ENCODE measurements at places on chromosomes 2 and 18.

DNA sequence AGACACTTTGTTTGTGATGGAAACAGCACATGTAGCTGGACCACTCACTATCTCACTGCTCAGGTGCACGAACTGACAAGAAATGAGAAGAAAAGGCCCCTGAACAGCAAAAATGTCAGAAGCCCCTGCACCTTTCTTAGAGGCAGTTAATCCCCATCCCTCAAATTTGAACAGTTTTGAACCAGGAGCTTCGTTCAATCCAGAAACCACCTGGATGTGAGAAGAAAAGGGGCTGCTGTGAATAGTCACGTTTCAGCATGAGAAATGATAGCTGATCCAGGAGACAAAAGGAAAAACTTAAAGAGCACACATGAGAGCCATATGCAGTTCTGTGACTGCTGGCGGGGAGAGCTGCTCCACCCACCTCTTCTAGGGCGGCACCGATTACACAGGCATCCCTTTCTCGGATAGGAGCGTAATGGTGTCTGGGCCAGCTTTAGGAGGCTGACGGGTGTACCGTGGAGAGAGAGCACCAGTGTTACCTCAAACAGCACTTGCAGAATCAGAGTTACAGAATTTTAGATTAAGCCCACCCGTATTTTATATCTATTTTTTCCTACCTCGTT is 117.0 kb upstream of the EML6 start:
- no peak for DNase-seq

DNA sequence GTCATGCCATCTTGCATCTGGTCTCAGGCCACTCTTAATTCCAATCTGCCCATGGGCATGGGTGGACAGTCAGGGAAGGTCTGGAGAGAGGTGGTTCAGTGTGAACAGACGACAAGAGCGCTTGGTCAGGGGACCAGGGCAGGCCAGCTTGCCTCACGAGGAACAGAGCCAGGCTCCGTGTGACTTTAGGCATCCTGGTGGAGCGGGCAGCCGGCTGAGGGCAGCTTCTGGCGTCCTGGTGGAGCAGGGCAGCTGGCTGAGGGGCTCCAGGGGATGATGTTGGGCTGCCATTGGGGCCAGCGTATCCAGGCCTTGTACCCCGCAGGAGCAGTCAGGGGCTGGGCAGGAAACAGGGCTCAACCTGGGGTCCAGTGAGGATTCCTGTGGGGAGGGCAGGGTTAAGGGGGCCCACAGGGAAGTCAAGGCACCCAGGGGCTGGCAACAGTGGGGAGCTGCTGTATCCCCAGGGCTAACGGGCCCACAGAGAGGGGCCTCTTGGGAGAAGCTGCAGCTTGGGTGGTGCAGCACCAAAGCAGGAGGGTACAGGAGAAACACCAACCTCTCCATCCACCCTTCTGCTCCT is 197.9 kb upstream of the TWIST2 start:
- no peak for DNase-seq

GRCh38 chr2:200023570-200023969 is 68.2 kb downstream of the MAIP1 start:
- DNase-seq: no peak

DNA sequence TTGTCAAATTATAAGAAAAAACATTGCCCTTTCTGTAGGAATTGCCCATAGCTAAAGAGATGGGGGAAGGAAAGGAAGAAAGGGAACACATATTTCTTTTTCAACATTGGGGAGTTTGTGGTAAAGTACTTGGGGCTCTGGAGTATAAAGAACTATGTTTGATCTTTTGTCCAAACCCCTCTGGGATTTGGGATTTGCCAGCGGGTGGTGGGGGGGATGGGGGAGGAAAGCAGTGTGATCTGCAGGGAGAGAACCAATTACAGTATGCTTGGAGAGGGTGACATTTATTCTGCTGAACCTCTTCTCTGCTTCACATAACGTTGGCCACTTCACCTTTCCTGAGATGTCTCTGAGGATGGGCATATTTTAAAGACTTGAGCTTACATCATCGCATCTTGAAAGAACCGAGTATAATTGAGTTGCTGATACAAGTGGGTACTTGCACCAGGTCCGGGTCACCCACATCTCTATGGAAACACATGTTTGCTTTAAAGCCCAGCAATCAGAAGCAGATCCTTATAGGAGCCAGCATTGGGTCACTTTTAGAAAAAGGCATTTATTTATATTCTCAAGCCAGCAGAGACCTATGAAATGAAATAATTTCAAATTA is 73.1 kb downstream of the SPATS2L start:
- no peak for DNase-seq

- DNase-seq: no peak
Observed at GRCh38 chr2:237615631-237616249, 11.6 kb upstream of the LRRFIP1 start.

DNA sequence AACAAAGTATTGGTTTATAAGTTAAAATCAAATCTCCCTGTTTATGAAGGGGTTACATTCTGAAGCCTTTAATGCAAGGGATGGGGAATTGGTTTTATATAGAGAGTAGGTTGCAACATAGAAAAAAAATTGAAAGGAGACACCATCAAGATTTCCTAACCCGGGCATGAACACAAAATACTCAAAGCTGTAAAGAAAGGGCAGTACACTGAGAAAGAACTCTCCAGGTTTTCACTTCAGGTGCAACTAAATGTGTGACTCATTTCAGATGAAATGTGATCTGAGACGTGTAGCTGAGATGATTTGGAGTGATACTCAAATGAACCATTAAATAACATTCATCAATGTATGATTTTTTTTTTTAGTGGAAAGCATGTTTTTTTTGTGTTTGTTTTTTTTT is 43.6 kb downstream of the SANBR start:
- no peak for DNase-seq

DNA sequence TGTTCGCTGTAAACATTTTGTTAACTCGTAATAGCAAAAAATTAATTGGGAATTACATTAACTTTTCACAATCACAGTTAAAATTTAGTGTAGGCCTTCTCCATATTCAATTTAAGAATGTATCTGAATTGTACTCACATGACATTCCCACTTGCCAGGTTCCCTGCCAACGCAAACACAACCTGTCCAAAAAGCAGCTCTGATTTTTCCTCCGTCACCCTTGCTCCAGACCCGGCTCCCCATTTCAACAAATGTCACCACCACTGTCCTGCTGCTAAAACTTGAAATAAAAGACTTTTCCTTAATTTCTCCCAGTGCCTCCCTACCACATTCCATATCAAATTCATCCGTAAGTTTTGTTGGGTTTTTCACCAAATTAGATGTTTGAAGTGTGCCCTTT is 120.3 kb downstream of the PIEZO2 start:
- no peak for DNase-seq
